ENCODE measurements at places on chromosomes 2 and 18.

DNA sequence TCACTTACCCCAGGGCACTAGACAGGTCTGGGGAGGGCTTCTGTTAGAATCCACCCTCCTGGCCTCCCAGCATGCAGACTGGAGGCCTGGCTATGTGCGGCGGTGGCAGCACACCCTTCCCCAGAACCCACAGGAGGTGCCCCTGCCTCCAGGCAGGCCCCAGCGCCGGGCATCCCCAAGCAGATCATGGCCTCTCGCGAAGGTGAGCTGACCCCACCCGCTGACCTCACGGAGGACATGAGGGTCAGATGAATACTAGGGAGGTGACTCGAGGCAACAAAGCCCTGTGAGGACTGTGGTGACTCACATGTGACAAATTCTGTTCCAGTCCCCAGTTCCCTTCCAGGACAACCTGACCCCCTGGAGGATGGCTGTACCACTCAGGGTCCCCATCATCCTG is 1.9 kb downstream of the MAB21L4 start:
- DNase-seq = no peak

DNA sequence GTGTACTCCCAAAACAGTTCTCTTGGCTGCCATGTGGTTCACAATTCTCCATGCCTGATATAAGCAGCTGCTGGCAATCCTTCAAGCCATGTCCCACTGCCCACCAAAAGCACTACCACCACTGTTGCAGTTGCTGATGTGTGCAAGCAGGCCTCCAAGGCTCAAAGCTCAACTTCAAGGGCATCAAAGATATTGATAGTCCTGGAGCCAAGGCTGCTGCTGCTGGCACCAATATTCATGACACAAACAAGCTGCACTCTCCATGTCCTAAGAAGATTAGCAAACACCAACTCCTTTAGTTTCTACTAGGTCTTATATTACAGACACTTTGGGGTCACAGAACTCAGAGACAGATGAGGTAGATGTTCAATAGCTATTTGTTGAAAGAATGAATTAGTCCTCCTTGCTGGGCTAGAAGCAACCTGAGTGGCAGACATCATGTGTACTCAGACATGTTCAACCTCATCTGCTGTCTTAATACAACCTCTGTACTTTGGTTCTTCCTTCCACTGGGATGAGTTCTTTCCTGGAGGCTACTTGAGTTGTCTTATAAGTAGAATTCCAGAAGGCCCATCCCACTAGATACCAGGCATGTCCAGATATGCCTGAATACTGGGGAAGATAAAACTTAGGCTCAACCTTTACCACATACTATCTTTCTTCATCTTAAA is 104.5 kb upstream of the UGP2 start:
- DNase-seq = no peak

DNA sequence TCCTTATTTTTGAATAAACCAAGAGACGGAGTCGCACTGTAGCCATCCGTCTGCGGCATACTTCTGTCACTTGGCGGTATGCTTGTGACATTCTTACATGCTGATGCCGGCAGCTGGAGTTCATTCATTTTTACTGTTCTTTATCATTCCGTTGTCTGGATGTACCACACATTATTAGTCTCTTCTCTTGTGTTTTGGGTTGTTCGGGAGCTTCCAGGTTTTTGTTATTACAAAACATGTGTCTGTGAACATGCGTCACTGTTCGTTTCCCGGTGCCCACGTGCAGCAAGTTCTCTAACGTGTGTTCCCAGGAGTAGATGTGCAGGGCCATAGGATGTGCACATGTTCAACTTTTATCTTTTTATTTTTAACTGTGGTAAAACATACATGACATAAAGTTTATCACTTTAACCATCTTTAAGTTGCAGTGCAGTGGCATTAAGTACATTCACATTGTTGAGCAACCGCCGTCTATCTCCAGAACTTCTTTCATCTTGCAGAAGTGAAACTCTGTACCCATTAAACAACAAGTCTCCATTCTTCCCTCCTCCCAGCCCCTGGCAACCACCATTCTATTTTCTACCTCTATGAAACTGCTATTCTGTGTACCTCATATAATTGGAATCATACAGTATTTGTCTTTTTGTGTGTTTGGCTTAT is 40.1 kb downstream of the MTCL1 start:
- no peak for DNase-seq

DNA sequence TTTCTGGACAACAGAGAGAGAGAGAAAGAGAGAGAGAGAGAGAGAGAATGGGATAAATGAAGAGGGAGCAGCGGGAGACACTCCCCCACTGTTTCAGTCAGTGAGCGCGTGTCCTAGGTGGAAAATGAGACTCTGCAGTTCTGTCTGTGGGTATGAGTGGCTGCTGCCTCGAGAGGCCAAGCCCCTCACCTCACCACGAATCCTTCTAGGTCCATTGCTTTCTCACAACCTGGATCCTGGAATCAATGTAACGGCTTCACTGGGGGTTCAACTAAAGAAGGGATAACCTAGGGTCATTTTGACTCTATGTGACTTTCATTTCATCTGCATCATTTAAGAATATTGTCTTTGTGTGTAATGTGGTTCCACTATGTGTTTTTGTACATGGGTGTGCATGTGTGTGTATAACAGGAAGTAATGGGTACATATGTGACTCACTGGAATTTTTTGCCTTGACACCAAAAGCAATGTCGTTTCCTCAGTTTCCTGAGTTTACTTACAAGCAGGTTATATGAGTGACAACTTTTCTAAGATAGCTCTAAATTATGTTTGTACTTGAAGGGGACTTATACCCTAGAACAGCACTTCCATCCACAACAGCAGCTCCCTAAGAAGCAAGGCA is 221.4 kb upstream of the TRIB2 start:
- no peak for DNase-seq

- DNase-seq = no peak
Observed at GRCh38 chr2:127623388-127624319, 22.3 kb upstream of the GPR17 start.

DNA sequence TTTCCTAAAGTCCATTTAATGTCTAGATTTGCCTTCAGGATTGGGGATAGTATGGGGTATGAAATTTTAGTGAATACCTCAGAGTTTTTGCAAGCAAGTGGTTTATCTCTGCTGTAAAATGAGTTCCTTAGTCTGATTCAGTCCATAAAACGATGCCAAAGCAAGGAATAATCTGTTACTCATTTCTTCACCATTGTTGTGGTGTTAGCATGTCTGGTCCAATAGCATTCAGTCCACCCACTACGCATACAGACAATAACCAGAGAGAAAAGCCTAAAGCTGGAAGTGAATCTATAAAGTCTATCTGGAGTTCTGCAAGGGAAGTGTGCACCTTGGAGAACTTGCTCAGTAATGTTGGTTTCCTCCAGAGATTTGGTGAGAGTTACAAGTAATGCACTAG is 12.9 kb upstream of the DPP4 start:
- DNase-seq = no peak

DNA sequence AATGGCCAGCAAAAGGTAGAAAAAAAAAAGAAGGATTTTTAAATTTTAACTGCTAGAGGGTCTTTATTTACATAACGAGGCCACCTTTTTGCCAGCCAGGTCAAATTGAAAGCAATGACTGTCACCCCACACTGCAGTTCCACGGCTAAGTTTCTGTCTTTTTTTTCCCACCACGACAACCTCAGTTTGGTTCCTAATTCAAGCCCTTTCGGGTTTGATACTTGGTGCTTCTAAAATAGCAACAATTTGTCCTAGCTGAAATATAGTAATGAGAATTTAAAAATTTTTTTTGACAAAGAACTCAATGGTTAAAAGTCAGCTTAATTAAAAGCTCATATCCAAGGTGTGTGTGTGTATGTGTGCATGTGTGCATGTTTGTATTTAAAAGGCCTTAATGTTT is 16.4 kb upstream of the NMS start:
- DNase-seq = no peak

DNA sequence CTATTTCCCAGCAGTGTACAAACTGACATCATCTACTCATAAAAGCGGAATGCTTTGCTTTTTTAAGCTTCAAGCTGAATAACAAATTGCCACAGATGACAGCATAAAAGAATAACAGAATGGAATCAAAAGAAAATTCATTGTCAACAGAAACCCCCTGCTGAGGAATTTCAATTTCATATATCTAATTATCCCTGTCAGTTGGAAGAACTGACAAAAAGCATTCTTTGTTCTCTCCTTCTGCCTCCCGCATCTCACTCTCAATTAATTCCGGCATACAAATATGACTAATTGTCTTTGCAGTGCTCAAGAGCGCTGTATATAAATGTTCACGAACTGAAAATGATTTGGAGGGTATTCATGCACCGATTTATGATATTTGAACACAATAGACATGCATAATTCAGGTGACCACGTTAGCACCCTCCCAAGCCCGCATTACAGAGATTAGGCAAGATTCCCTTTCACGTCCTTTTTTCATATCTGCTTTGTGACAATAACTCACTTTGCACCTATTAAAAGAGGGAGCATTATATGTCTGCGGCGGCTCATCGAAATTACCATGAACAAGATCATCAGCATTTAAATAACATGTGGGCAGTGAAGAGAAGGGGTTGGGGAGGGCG is 277.7 kb upstream of the SALL3 start:
- no peak for DNase-seq

DNA sequence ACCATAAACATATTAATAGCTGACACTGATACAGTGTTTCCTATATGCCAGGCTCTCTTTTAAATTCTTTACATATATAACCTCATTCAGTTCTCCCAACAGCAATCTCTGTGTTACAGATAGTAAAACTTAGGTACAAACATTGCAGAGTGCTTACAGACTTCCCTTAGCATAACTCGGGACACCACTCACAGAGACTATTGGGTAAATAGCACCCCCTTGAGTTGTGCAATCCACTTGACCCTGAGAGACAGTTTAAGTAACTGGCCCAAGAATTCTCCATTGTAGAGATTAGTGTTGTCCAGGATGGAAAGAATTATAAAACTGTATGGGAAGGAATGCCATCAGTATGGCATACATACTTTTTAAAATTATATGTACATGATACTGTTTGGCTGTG is 110.1 kb downstream of the POLE4 start:
- DNase-seq = no peak

DNA sequence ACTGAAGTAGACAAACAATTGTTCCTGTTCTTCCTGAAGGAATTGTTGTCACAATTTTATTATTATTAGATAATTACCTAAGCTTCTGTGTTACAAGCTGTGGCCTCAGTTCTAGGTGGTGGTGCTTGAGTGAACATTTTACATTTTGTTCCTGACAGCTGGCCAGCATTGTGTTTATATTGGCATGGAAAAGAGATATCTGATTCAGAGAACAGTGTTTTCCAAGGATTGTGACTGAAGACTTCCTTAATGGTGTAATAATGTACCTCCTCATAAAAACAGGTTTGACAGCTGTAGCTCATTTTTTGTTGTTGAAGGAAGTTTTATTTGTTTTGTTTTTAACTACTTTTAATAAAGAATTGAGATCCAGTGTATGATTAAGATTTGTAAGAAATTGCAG is 95.2 kb downstream of the EPB41L5 start:
- no peak for DNase-seq

- no peak for DNase-seq
Observed at GRCh38 chr2:230774348-230774951, 61.8 kb downstream of the CAB39 start.
